ENCODE measurements at places on chromosomes 4 and X.

DNA sequence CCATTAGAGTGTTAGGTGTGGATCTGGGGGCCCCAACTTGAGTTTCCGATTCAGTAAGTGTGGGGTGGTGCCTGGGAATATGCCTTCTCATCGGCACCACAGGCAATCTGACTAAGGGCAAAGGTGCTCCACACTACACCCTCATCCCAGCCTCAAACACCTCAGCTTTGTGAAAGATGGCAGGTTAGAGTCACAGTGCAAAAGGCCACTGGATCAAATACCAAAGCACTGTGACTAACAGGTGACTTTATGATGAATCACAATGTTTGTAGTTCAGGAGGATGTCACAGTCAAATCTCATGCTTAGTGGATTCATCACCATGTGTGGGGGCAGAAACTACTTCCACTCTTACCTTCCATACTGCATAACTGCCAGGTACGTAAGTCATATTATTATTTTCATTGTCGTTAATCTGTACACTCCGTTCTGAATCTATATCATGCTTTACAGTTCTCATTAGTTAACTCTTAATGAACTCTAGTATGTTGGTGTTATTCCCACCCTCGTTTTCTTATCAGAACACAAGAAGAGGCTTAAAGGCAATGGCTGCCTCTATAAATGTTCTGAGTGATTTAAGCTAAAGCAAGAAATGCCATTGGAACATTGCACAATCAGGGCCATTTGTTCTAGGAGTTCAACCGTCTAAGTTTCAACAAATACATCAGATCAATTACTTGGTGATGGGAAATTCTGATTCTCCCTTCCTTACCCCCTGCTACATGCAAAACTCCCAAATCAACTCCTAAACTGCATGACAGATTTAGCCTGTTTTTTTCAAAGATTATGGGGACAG, 50.2 kb downstream of the PRKG2 start:
- no peak for DNase-seq

GRCh38 chrX:39152106-39152649, 350.9 kb downstream of the MID1IP1 start:
- DNase-seq, result no peak

DNA sequence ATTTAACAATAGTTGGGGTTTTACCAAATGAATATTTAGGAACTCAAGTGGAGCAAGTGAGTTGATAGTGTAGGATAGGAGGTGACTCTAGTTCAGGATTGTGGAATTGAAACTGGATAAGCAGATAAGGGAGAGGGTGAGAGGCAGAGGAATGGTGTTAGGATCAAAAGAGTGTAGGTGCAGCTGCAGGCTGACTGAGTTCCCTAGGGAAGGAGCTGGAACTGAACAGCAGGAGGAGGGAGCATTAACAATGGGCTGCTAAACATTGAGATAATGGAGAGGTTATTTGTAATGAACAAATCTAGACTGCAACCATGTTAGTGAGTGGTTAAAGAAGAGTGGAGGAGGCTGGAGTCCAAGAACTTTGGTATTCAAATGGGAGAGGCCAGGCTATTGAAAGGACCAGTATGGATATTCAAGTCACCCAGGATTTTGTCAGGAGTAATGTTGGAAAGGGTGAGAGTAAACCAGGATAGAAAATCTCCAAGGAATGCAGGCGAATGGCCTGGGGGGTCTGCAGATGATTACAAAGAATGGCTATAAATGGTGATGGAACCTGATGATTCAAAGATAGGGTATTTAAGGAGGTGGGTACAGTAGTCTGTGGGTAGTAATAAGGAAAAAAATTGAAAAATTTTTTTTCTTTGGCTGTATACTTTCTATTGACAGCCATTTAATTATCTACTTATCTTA, 497.1 kb upstream of the TENM3 start:
- DNase-seq, result no peak

DNA sequence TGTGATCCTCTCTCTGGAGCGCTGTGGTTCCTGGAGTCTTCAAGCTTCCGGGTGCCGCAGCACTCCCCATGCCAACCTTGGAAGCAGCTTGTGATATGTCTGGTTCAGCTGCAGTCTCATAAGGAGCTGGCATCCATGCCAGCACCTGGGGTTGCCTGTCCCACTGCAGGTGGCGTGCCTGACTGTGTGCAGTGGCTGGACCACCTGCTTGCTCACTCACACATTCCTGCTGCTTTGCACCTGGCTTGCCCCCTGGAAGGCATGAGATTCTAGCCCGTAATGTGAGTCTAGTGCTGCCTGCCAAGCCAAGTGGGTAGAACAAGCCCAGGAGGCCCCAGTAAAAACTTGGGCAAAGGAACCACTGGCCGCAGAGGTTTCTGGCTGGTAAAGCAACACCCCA, 687.2 kb upstream of the AADAT start:
- no peak for DNase-seq

DNA sequence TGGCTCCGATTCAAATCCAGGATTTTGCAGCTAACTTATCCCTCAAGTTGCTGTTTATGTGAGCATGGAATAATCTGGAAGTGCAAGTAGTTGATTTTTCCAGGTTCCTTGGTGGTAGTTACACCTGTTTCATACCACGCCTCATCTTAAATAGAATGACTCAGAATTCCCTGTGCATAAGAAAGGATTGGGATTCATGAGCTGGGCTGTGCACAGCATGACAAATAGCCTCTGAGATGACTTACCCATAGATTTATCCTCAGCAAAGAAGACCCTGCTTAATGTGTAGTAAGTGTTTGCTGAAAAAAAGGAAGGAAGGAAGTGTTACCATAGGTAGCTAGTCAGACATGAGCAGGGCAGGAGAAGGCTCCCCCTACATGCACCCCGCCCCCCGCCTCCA, 777.7 kb upstream of the ADGRL3 start:
- no peak for DNase-seq

DNA sequence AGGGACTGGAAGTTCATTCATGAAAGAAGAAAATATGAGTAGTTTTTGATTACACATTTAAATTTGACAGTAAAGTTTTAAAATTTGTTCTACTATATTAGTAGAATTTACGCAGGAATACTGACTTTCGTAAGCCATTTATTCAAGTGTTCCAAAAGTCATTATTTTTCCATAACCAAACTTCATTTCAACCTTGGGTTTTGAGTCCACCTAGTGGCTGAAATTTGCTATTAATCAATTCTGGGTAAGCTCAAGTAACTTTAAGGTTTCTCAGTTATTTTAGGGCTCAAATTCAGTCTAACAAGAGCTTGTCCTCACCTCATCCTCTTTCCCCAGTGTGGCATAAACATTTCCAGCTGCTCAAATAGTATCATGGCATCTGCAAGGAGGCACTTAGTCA, 175.4 kb downstream of the SH3BGRL start:
- DNase-seq, result no peak

- DNase-seq, result no peak
These were observed 2.1 kb downstream of the BRWD3 start for GRCh38 chrX:80807606-80807991.

DNA sequence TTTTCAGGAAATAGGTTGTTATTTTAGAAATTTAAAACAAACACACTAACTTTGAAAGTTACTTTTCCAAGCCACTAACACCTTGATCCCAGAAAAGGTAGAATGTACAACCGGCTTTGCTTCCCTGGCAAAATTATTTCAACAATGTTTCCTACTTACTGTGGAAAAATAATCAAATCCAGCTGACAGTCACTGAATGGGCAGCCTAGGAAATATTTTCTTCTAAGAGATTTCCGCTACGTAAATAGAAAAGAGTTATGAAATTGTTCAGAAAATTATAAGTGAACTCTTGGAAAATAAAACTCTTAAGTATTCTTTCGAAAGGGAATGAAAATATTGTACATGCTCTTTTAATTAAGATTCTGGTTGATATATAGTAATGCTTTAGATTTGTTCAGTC, 195.7 kb downstream of the GASK1B start:
- no peak for DNase-seq

- no peak for DNase-seq
These were observed 56.9 kb downstream of the RBM47 start for GRCh38 chr4:40572692-40573310.

- DNase-seq, result no peak
These were observed 208.8 kb downstream of the GRIA3 start for GRCh38 chrX:123392921-123393320.

DNA sequence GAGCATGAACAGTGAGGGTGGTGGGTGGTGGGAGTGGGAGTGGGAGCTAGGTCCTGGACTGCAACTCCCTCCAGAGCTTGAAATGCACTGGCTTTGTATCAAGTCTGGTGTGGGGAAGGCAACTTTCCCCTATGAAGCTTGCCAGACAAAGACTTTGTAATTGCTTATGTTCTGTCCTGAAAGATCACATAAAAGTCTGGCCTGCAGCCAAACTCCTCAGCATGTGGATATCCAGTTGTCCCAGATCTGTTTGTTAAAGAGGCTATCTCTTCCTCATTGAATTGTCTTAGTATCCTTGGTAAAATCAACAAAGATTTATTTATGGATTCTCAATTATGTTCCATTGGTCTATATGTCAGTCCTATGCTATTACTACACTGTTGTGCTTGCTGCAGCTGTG, 607.9 kb downstream of the GLUD2 start:
- DNase-seq, result no peak

GRCh38 chrX:47198026-47198686, 4.5 kb downstream of the UBA1 start:
- no peak for DNase-seq

- no peak for DNase-seq
These were observed 30.7 kb upstream of the WDR17 start for GRCh38 chr4:176034936-176035335.

DNA sequence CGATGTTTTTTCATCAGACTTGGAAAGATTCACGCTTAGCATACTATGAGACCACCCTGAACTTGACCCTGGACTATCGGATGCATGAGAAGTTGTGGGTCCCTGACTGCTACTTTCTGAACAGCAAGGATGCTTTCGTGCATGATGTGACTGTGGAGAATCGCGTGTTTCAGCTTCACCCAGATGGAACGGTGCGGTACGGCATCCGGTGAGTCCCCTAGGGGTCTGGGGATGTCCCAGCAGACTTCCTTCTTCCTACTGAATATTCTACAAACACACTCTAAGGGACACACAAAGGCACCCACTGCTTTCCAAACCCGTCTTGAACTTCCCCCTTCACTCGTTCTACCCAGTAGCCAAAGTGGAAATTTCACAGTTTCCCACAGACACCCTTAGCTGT, 9.3 kb downstream of the GABRQ start:
- DNase-seq, result no peak

DNA sequence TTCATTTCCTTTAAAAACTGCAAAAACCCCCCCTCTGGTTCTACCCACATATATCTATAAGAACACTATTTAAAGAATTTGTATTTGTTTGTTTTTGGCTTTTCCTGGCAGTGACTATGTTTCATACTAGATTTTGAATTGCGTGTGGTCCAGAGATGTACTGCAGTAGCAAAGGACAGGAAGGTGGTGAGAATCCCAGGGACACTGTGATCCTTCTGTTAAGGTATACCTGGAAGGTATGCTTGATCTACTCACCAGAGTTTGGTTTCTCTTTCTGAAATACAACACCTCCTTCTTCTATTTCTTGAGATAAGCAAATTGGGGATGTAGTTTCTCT, 129.6 kb upstream of the RASGEF1B start:
- no peak for DNase-seq

DNA sequence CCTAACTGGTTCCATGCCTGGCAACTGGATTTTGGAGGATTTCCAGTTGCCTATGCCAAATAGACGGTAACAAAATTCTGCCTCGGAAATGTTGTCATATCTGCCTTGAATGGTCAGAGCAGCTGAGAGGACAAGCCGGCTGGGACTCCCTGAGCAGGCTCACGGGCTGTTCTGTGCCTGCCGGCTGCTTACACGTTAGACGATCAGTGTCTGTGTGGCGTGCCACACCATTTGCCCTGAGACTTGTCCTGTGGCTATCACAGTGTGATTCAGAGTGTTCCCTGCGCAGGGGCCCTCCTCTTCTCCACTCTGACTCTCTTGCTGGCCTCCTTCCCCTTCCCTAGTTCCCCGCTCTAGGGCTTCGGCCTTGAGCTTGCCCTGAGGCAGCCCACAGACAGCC, 42.4 kb downstream of the RAI2 start:
- no peak for DNase-seq

DNA sequence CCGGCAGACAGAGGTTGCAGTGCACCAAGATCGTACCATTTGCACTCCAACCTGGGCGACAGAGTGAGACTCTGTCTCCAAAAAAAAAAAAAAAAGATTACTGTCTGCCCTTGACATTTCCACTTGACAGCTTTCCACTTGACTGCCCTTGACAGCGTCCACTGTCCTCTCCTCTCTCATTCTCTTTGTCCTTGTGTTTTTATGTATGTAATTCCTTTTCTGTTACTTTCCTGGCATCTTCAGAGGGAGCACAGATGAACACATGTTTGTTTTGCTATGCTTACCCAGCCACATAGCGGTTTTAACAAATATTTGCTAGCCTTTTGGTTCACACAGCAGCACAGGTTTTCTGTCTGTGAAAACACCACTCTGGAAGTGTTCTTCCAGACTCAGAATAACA, 26.2 kb downstream of the SYAP1 start:
- no peak for DNase-seq

DNA sequence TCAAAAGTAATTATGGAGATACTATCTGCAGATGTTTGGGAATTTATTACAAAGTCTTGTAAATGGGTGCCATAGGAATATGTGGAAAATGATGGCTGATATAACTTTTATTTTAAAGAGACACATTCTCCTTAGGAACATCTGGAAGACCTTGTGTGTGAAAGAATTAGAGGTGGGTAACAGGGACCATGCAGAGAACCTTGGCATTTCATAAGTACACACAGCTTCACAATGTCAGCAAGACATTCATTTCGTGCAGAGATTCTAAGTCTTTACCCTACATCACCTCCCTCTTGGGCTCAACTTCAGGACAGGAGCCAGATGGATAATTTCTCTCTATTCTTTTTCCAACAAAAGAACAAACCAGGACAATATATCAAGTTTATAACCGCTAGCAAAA, 458.1 kb upstream of the INTU start:
- no peak for DNase-seq

GRCh38 chr4:137660211-137660610, 127.9 kb upstream of the PCDH18 start:
- DNase-seq, result no peak

DNA sequence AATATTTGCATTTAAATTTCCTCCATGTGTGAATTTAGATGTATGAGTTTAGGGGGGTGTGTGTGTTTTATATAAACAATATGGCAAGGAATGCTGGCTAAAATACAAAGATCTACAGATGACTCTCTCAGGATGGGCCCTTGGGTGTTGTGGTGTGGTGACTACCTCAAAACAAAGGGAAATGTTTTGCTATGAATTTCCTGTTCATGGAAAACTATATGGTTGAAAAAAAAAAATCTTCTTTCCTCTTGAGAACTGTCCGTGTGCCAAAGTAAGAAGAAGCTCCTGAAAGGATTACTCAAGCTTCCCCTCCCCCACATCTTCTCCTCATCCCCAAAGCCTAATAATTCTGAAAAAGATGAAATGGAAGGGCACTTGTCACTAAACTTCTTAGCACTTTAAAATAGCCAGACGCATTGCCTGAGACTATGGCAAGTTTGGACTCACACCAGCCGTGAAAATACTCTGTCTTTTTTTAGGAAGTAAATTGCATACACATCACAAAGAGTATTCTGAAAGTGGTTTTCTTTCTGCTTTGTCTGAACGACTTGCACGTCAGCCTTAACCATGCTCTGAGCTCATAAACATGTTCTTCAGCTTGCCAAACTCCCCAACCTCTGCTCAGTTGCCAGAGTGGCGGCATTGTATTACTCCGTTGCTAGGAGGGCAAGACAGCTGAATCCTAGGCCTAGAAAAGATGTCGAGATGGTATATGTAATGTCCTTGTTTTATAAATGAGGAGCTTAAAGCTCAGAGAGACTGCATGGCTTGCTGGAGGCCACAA, 250.4 kb upstream of the JADE1 start:
- DNase-seq, result no peak
